HFFc6 (cell line): ENCODE measurements at places on chromosomes 1 and 21. TPM values are rescaled to one million over a fixed set of nuclear protein-coding genes. Genes with fewer than 3 reads are reported as not detected.

The PGBD5 gene
- not detected in 3 replicates for total RNA-seq

The LEFTY2 gene
- total RNA-seq, result not detected in 2 replicates

The CYP4A11 gene
- total RNA-seq, result not detected in 3 replicates

The CLEC20A gene
- total RNA-seq, result not detected in 2 replicates

The KCNT2 gene
- 0.24 to 1.1 TPM (median 0.65 TPM) in 3 replicates for total RNA-seq

The IKBKE gene
- 16.4 and 19.6 TPM in 2 replicates for total RNA-seq

The TNFAIP8L2 gene
- not detected in 3 replicates for total RNA-seq

The PRRX1 gene
- total RNA-seq, result 145 to 274 TPM (median 151 TPM) in 3 replicates

DNA sequence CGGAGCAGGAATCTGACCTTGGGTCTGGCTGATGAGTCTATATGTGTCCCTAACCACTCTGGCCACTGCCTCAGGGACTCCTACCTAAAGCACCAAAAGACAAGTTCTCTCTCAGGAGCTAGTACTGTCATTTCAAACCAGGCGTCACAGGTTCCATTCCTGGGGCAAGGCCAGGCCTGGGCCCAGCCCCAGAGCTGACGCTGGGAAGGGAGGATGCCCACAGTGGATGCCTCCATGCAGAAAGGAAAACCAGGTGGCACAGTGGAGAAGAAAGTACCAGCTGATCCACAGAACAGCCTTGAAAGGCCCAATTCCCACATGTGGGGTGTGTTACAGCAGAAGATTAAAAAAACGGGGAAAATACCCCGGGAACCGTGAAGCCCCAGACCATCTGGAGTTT lies 77.4 kb downstream of the DMRTB1 start:
- no peak overlapping the region for H3K27ac ChIP-seq
- H3K36me3 ChIP-seq, result no peaks in the 10 kb centered on the region
- H3K27me3 ChIP-seq, result peaks cover 18% of the 10 kb centered on the region
- DNase-seq, result no peak
- H3K4me3 ChIP-seq, result no peak overlapping the region
- H3K4me1 ChIP-seq, result peaks cover 37% of the 10 kb centered on the region

DNA sequence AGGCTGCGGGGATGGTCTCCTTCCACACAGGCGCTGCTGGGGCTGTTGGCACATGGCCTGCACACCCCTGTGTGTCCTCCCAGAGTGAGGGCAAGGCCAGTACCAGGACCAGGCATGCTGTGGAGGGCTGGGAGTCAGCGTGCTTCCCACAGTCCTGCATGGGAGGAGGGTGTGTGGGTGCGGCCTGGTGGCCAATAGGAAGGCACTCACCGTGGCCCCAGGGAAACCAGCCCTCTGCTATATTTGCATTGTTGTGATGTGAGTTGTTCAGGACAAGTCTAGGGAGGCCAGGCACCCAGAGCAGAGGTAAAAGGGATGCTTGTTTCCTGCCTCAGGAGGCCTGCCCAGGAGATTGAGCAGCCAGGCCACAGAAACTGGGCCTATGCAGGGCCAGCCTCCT lies 59.5 kb downstream of the S100B start:
- no peak overlapping the region for H3K27ac ChIP-seq
- H3K4me1 ChIP-seq, result peaks cover 12% of the 10 kb centered on the region
- peak; percentile 16 for DNase-seq

DNA sequence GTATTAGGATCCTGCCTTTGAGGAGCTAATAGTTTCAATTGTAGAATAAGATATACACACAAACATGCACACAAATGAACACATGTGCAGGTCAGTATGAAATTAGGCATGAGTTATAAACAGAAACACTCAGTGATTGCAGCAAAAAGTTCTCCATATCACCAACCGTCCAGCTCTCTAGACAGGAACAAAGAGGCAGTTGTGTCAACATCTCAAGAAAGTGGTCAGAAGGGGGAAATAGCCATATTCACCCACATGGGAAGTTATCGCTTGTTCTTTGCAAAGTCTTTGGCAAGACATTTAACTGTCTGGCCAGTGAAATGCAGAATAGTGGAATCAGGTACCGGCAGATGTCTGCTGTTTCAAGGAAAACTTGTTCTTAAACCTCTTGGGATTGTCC lies 29.4 kb upstream of the PIGC start:
- peaks cover 3% of the 10 kb centered on the region; the same call in 1 of the 2 replicates for H3K27me3 ChIP-seq
- H3K36me3 ChIP-seq, result no peaks in the 10 kb centered on the region
- H3K4me1 ChIP-seq, result peaks cover 7% of the 10 kb centered on the region

- DNase-seq, result no peak
- peaks cover 69% of the 10 kb centered on the region for H3K36me3 ChIP-seq
Observed at GRCh38 chr1:43448955-43449707, 4.6 kb downstream of the HYI start.

GRCh38 chr1:51962486-51963356 lies 27.8 kb downstream of the RAB3B start:
- no peak overlapping the region for H3K27ac ChIP-seq
- no peak for DNase-seq
- no peak overlapping the region for H3K4me3 ChIP-seq
- H3K36me3 ChIP-seq, result peaks cover 37% of the 10 kb centered on the region
- peaks cover 22% of the 10 kb centered on the region for H3K4me1 ChIP-seq
- H3K27me3 ChIP-seq, result no peaks in the 10 kb centered on the region; the same call in none of the 2 replicates

- peaks cover 57% of the 10 kb centered on the region for H3K4me1 ChIP-seq
- H3K4me3 ChIP-seq, result no peak overlapping the region
- no peaks in the 10 kb centered on the region for H3K27me3 ChIP-seq
- H3K27ac ChIP-seq, result no peak overlapping the region
- no peak for DNase-seq
Observed at GRCh38 chr1:238955934-238956333, 430.4 kb upstream of the CHRM3 start.

DNA sequence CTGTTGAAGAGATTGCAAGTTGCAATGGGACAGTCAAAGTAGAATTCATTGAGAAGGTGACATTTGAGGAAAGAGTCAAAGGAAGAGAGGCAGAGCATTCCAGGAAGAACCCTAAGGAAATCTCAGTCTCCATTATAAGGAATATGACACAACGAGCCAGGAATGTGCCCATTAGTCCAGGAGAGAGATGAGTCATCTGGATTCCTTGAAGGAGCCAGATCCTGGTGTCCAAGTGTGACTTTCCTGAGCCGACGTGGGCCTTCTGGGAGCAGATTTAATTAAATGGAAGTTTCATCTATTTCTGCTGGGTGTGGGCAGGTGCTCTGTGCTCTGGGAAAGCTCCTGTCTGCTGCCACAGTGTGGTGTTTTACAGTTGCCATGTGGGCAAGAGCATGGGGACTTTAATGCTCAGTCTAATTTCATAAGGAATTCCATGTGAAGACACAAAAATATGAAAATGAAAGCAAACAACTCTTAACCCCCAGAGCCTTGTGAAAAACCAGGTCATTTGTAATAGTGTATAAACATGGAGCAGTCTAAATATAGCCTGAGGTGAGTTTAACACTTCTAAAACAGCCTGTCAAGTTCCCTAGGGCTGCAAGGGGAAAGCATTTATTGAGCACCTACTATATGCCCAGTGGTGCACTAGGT lies 111.4 kb upstream of the ARTN start:
- H3K4me3 ChIP-seq, result peak overlapping the region; percentile 83
- peaks cover 52% of the 10 kb centered on the region for H3K36me3 ChIP-seq
- peak; percentile 87 for DNase-seq
- no peaks in the 10 kb centered on the region; the same call in 1 of the 2 replicates for H3K27me3 ChIP-seq
- peak overlapping the region; percentile 90 for H3K27ac ChIP-seq
- peaks cover 36% of the 10 kb centered on the region for H3K4me1 ChIP-seq

GRCh38 chr1:61158591-61158990 lies 76.2 kb downstream of the NFIA start:
- H3K27me3 ChIP-seq, result no peaks in the 10 kb centered on the region; the same call in 1 of the 2 replicates
- DNase-seq, result no peak
- peaks cover 61% of the 10 kb centered on the region for H3K4me1 ChIP-seq
- no peaks in the 10 kb centered on the region for H3K36me3 ChIP-seq

DNA sequence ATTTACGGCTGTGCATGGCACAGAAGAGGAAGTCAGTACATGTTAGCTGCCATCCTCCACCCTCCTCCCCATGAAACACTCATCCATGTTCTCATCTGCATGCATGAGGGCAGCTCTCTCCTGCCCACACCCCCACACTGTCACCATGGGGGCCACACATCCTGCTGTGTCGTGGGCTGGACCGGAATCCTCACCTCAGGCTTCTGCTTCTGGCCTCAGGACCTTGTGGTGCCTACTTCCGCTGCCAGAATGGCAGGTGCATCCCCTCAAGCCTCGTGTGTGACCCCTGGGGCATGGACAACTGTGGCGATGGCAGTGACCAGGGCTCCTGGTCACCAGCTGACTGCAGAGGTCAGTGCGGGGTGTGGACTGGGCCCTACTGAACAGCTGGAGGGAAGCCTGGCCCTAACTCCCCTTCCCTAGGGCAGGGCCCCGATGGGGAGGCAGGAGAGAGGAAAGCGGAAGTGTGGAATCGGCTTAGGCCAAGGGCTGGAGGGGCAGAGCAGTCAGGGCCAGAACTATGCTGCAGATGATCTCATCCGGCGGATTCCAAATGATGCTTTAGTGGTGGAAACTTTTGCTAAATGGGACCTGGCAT lies 3.8 kb downstream of the LDLRAD2 start:
- H3K4me1 ChIP-seq, result peaks cover 26% of the 10 kb centered on the region
- no peak for DNase-seq
- H3K4me3 ChIP-seq, result no peak overlapping the region
- no peak overlapping the region; the same call in 1 of the 2 replicates for H3K27ac ChIP-seq
- peaks cover 11% of the 10 kb centered on the region for H3K27me3 ChIP-seq

DNA sequence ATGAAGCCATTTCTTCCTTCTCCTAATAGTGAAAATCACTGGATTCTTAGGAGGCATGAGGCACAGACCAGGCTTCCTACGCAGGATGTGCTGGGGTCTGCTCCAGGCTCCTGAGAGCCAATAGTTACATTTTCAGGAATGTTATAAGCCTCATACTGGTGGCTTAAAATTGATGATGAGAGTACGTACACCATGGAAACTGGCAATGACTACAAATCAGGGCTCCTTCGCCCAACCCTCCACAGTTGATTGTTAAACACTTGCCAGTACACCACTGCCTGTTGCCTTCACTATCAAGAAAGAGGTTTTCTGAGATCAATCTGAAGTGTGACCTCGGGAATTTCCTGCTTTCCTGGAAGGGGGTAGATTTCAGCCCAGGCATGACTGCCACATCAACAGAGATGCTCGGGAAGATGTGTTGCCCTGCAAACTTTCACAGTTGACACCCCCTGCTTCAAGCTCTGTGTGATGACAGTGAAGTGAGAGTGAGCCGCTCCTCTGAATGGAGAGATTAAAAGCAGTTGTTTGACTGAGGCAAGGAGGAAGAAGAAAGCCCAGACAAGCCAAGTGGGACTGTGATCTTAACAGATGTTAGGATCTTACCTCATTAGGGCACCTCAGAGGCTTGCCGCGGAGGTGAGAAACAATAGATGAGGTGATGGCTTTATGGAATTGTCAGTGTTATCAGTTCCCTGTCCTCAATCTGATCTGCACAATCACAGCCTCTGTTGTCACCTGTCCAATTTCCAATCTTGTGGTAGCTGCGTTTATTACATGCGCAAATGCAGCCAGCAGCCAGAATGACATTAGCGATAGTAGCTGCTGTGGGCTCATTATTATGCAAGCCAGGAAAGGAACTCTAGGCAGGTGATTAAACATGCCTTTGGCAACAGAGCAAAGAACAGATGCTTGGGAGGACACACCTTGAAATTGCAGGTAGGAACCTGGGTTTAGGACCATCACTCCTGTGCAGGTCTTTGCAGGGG lies 277.3 kb downstream of the KAZN start:
- H3K36me3 ChIP-seq, result no peaks in the 10 kb centered on the region
- no peak overlapping the region for H3K4me3 ChIP-seq
- DNase-seq, result no peak

GRCh38 chr1:213953806-213954205 lies 34.0 kb upstream of the PROX1 start:
- no peak overlapping the region for H3K4me3 ChIP-seq
- DNase-seq, result no peak
- H3K27ac ChIP-seq, result no peak overlapping the region
- H3K36me3 ChIP-seq, result no peaks in the 10 kb centered on the region
- H3K27me3 ChIP-seq, result peaks cover 2% of the 10 kb centered on the region

- no peak overlapping the region for H3K27ac ChIP-seq
- no peak for DNase-seq
- peaks cover 55% of the 10 kb centered on the region for H3K27me3 ChIP-seq
Observed at GRCh38 chr1:23896491-23896890, 16.7 kb downstream of the CNR2 start.

GRCh38 chr21:44720170-44720569 lies 8.8 kb upstream of the TSPEAR start:
- H3K36me3 ChIP-seq, result no peaks in the 10 kb centered on the region
- no peak for DNase-seq
- peaks cover 47% of the 10 kb centered on the region for H3K27me3 ChIP-seq
- no peak overlapping the region for H3K4me3 ChIP-seq
- H3K27ac ChIP-seq, result no peak overlapping the region
- no peaks in the 10 kb centered on the region for H3K4me1 ChIP-seq

DNA sequence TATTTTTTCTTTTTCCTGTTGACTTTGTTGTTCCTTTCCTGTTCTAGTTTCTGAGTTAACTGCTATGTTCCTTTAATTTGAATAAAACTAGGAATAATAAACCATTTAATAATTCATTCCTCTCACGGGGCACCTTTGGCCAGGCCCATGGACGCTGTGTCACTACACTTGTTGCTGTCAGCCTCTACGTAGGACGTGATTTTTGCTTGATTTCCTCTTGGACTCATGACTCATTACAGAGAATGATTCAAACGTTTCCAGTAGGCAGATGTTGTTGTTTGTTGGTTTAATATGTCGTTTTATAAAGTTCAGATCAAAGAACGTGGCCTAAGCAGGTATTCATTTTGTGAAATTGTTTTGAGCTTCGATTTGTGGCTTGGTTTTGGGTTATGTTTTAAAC lies 9.1 kb upstream of the SLC19A1 start:
- peaks cover 4% of the 10 kb centered on the region for H3K27me3 ChIP-seq
- H3K4me3 ChIP-seq, result no peak overlapping the region; the same call in 1 of the 2 replicates
- H3K27ac ChIP-seq, result peak overlapping the region; percentile 47
- H3K36me3 ChIP-seq, result no peaks in the 10 kb centered on the region

DNA sequence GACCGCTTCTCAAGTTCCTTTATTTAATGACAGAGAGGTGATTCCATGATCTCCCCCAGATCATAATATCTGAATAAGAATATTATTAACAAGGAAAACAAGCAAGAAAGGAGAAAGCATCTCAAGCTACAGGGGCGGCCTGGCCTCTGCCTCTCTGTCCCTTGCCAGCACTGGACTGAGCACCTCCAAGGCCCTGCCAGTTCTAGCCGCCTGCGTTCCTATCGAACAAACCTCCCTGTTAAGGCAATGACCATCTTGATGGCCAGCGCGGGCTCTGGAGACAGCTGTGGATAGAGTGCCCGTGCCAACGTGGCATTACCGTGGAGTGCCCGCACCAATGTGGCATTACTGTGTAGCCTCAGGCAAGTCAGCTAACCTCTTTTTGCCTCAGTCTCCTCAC lies 84.8 kb downstream of the NPHP4 start:
- H3K27ac ChIP-seq, result no peak overlapping the region
- H3K4me3 ChIP-seq, result no peak overlapping the region
- peaks cover 2% of the 10 kb centered on the region; the same call in 1 of the 2 replicates for H3K36me3 ChIP-seq
- no peaks in the 10 kb centered on the region for H3K4me1 ChIP-seq
- DNase-seq, result no peak
